ENCODE measurements at places on chromosomes 6 and 20. TPM values are rescaled to one million over a fixed set of nuclear protein-coding genes. Genes with fewer than 3 reads are reported as not detected.

HLA-DRA gene
- 4.3 TPM for total RNA-seq

DNA sequence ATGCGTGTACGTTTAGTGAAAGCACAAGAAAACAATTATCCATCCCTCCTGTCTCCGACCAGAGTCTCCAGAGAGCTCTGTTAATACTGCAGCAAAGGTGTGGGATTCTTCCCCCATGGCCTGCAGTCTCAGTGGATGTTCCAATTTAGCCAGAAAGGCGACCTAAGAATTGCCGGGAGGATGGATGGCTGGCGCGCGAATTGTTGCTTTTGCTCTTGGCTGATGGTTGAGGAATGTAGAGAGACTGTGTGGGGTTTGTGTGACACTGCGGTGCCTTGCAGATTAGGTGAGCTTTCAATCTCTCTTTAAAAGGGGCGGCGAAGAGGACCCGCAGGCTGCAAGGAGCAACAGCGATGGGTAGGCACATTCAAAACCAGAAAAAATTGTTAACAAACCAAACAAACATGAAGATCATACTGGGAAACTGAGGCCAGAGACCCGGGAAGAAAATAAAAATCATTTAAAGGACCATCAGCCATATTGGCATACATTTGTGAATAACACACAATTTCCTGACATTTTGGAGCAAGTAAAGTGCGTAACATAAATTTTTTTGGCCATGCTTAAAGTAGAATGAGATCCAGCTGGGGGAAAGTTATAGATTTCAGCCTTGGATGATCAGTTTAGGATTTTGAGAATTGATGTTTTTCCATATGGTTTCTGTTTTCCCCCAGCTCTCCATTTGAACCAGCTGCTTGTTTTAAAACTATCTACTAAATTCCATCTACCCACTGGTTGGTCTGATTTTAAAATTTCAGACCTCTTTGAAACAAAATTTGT, 46.3 kb downstream of the GNAS start:
- no peak for DNase-seq

GRCh38 chr20:47468290-47469050, 33.2 kb upstream of the NCOA3 start:
- DNase-seq = no peak

COL9A3 gene
- total RNA-seq = not detected

IL17F gene
- 157 TPM for total RNA-seq

MACROD2 gene
- total RNA-seq = not detected

DNA sequence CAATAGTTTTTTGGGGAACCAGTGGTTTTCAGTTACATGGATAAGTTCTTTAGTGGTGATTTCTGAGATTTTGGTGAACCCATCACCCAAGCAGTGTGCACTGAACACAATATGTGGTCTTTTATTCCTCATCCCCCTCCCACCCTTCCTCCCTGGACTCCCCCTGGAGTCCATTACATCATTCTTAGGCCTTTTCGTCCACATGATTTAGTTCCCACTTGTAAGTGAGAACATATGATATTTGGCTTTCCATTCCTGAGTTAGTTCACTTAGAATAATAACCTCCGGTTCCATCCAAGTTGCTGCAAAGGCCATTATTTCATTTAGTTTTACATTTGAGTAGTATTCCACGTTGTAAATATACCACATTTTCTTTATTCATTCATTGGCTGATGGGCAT, 28.3 kb downstream of the RPP40 start:
- DNase-seq = no peak

DNA sequence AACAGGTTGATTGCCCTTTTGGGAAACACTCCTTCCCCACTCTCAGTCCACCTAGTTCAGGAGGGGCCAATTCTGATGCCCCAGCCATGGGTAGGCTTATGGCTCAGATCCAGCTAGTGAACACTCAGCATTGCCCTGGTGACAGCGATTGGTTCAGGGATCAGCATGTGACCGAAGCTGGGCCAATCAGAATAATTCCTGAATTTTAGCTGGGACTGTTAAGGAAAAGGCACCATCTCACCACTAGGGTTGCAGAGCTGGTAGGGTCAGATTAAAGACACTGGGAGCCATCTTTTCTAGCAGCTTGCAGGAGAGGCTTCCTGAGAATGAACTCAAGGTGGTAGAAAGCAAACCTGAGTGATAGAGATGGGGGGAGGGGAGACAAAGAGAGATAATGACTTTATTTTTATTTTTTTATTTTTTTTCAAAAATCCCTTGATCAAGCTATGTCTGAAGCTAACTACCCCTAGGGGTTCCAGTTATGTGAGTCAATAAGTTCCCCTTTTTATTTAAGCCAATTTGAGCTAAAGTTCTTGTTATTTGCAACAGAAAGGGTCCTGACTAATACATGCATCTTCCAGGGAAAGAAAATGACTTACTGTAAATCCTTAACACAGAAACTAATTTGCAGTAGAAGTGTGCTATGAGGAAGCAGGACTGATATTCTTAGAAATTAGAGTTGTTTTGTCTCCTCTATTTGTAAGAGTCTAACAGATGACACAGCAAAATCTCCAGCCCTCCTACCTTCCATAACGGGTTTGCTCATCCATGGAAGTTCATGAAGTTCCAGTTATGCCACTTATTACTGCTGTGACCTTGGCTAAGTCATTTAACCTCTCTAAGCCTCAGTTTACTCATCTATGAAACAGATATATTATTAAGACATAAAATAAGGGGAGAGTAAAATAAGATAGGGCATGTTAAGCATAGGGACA, 44.7 kb downstream of the EYA2 start:
- peak; percentile 7 for DNase-seq

- DNase-seq = no peak
Observed at GRCh38 chr20:18254615-18255014, 33.7 kb upstream of the ZNF133 start.

DNA sequence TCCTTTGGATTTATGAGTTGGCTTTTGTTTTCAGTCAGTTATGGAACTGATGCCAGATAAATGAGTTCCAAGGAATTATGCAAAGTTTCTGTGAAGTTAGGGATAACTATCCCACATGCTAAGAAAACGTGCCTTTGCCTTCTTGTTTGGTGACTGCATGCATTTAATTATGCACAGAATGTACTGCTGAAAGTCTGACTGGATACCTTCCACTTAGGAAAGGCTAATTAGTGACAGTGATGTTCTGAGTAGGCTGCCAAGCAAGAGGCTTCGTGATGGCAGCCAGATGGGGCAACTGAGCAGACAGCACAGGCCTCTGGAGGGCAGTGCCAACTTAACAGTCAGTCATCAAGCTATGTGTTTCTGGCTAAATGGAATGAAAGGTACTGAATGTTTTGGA, 289.9 kb downstream of the CD109 start:
- DNase-seq = peak; percentile 11

CCR6 gene
- total RNA-seq = 4.0 TPM

- peak; percentile 20 for DNase-seq
Observed at GRCh38 chr6:73579851-73580246, 59.0 kb upstream of the EEF1A1 start.

POPDC3 gene
- not detected for total RNA-seq

PPIL1 gene
- 46.0 TPM for total RNA-seq

DNA sequence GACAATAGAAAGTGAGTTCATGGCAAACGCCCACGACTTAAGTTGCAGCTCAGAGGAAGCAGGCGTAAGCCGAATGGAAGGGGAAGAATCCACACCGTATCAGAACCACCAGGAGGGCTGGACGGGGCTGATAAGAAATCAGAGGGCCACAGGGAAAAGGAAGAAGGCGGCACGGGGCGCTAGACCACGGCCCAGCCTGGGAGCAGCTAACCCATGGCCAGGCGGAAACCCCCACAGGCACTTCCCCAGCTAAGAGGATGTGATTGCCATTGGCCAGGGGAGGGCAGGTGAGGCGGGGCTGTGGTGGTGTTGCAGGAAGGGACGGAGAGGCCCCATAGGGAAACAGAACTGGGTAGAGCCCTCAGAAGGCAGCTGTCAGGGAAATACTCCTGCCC, 174.0 kb upstream of the AFDN start:
- no peak for DNase-seq

DNA sequence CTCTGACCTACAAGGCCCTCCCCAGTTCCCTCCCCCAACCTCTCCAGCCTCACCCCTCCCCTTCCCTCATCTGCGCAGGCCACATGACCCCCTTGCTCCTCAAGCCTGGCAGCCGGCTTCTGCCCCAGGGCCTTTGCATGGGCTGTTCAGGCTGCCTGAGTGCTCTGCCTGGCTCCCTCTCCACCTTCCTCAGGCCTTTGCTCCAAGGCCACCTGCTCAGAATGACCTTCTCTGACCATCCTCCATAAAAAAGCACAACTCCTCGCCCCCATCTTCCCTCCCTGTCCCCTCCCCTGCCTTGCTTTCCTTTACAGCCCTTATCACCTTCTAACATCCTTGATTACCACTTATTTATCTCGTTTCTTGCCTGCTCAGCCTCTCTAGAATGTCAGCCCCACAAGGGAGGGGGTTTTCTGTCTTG, 38.7 kb downstream of the SPDEF start:
- DNase-seq = no peak

- no peak for DNase-seq
Observed at GRCh38 chr6:100458841-100459591, 5.7 kb downstream of the SIM1 start.

SLC17A2 gene
- 0.07 TPM for total RNA-seq

DNA sequence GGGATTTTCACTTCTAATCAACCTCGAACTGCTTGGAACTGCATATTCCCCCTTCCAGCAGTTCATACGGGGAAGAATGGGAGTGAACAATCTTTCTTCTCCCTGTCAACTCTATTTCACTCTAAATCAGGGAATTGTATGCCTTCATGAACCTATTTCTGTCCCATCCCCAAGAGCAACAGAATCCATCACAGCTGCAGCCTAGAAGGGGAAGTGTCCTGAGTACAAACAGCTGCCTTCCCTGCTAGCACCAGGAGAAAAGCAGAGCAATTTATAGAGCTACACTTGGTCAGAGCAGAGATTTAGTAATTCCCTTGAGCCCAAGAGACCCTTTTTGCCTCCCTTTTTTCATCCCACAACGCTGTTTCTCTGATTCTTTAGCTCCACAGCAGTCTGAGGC, 208.4 kb downstream of the ADGRG6 start:
- no peak for DNase-seq

CRISP2 gene
- total RNA-seq = not detected

CAGE1 gene
- 0.09 TPM for total RNA-seq

DNA sequence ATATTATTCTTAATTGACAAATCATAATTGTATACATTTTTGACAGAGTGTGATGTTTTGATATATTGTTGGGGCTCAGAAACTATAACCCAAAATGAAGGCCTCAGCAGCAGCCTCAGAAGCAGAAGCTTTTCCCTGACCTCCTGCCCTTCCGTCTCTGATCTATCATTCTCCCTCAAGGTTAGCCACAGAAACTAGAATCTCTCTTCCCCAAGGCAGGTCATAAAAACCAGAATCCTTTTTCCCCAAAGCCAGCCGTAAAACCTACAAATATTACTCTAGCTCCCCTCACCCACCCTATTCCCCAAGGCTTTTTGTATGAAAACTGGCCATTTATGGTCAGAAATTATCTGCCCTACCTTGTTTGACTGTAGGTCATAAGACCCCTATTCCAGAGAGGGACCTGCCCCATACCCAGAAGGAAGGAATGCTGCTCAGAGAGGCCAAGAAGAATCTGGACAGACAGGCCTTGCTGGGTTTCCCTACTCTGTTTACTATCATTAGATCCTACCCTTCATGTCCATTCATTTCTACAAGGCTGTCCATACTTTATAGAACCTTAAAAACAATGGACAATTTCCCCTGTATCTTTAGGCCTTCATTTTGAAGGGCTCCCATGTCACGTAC, 14.5 kb downstream of the OR2B2 start:
- DNase-seq = no peak

DNA sequence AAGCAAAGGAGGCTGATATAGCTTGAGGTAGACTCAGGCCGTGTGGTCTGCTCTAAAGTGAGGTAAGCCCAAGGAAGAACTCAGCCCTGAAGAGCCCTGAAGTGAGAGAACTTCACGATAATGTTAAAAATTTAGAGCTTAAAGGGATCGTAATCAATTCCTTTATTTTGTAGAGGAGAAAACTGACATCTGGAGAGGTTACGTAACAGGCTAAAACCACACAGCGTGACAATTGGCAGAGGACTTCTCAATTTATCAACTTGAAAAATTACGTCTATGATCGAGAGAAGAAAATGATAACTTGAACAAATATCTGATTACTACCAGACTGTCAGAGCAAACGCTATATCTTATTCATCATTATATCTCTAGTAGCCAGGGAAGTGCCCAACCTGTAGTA, 121.8 kb upstream of the FOXO3 start:
- no peak for DNase-seq

GRCh38 chr6:105821777-105822176, 264.4 kb upstream of the PRDM1 start:
- DNase-seq = no peak

- DNase-seq = no peak
Observed at GRCh38 chr20:45257161-45257560, 2.8 kb upstream of the SLPI start.

DNA sequence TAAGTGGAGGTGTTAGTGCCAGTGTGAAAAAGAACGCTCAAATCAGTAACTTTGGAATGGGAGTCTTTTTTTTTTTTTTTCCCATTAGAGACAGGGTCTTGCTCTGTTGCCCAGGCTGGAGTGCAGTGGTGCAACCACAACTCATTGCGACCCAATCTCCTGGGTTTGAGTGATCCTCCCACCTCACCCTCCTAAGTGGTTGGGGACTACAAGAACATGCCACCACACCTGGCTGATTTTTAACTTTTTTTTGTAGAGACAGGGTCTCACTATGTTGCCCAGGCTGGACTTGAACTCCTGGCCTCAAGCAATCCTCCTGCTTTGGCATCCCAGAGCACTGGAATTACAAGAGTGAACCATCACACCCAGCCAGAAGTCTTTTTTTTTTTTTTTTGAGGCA, 19.7 kb downstream of the LATS1 start:
- no peak for DNase-seq

DNA sequence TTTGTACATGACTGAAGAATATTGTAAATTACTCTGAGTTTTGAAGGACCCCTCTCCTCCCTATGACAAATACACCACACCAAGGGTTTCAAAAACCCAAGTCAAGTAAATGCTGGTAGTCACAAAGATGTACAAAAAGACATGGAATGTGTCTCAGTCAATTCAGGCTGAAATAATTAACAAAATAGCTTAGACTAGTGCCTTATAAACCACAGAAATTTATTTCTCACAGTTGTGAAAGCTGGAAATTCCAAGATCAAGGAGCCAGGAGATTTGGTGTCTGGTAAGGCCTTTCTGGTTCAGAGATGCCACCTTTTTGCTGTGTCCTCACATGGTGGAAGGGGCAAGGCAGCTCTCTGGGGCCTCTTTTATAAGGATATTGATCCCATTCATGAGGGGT, 202.3 kb upstream of the RIN2 start:
- DNase-seq = no peak

NKX2-2 gene
- not detected for total RNA-seq

DNA sequence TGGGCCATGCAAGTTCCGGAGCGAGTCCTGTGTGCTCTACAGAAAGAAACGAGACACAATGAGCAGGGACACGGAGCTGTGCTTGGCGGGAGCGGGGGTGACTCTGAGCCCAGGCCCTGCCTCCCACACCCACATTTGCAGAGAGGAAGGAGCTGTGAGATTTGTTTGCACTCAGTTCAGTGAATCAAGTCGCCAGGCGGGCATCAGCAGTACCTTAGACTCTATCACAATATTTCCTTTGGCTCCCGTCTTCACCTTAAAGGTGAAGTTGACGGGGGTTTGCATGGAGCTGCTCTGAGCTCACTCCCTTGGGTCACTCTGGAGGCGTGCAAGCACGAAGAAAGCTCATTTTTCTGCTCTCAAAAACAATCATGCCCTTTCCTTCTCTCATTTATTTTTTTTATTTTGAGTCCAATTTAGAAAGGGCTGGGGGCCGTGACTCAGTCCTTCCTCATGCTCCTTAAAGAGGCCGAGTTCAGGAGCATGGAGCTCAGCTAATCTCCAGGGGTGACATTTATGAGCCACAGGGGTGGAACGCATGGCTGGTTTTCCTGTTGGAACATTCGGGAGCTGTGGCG, 188.2 kb downstream of the NFATC2 start:
- no peak for DNase-seq

Data from activated CD4-positive, alpha-beta T cell treated with anti-CD3 and anti-CD28 coated beads for 36 hours (primary cell).